ENCODE measurements at places on chromosomes 12 and 14.

GRCh38 chr14:52103416-52103815, 34.6 kb upstream of the NID2 start:
- no peak for DNase-seq

DNA sequence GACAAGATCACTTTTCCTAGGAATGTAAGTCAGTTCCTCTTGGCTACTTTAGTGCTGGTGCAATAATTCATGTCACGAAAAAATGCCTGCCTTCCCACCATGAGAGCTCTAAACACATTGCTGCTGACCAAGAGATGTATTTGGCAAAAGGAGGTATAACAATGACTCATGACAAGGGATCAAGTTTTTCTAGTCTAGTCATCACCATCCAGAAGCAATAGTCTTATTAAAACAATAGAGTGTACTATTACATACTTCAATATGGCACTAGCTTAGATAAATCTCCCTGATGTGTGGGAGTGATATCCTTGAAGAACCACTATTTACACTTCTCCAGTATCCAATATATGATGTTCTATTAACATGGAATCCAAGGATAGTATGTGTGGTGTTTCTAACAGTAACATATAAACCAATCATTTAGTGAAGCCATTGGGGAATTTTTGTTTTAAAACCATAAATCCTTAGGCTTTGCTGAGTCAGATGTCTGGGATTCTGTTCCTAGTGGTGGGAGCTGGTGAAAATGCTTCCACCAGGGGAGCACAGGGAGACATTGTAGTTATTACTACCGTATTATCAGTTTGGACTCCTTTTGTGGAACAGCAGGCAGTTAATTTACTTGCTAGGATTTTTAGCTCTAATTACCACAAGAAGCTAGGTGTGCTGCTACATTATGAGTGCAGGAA, 1387.5 kb downstream of the LRFN5 start:
- DNase-seq = no peak

- DNase-seq = no peak
Observed at GRCh38 chr12:111251058-111251730, 117.7 kb downstream of the PHETA1 start.

DNA sequence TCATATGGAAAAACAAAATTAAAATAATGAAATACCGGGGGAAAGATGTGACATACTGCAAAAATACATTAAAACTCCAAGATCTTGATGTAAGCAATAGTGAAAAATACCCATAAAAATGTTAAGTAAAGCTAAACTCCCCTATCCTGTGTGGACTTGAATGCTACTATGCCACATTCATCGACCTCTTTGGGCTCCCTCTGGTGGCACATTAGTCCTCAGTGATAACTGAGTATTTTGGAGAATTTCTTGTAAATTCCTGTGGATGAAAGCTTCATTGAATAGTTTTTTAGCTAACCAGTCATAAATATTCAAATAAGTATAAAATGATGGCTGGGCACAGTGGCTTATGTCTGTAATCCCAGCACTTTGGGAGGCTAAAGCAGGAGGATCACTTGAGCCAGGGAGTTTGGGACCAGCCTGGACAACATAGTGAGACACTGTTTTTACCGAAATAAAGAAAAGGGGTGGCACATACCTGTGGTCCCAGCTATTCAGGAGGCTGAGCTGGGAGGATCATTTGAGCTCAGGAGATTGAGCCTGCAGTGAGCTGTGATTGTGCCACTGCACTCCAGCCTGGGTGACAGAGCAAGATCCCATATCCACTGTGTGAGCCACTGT, 42.4 kb upstream of the SGPP1 start:
- DNase-seq = no peak

GRCh38 chr12:6758506-6759095, 5.7 kb upstream of the MLF2 start:
- DNase-seq = no peak

- no peak for DNase-seq
Observed at GRCh38 chr14:22629361-22629760, 14.8 kb downstream of the OR6J1 start.
